ENCODE measurements at places on chromosomes 3 and 15.

GRCh38 chr3:5220193-5220592 is 32.7 kb downstream of the EDEM1 start:
- ATAC-seq, result no peak

DNA sequence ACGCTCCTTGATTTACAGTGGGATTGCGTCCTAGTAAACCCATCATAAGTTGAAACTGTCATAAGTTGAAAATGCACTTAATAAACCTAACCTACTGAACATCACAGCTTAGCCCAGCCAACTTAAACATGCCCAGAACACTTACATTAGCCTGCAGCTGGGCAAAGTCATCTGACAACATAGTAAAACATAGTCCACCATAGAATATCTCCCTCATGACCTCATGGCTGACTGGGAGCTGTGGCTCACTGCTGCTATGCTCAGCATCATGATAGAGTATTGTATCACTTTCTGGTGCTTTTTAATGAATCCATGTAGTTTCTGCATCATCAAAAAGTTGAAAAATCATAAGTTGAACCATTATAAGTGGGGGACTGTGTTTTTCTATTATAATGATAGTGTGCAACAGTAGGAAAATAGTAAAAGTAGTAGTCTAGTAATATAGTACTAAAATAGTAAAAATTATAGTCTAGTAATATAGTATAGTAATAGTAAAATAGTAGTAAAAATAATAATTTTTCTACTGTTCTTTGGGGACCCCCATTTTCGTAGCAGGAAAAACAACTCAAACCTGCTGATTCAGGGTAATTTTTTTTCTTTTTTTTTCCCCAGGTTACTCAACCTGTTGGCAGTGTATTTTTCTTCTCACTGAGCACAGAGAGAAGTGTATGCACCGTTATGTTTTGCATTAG is 233.5 kb downstream of the MYRIP start:
- no peak for ATAC-seq

DNA sequence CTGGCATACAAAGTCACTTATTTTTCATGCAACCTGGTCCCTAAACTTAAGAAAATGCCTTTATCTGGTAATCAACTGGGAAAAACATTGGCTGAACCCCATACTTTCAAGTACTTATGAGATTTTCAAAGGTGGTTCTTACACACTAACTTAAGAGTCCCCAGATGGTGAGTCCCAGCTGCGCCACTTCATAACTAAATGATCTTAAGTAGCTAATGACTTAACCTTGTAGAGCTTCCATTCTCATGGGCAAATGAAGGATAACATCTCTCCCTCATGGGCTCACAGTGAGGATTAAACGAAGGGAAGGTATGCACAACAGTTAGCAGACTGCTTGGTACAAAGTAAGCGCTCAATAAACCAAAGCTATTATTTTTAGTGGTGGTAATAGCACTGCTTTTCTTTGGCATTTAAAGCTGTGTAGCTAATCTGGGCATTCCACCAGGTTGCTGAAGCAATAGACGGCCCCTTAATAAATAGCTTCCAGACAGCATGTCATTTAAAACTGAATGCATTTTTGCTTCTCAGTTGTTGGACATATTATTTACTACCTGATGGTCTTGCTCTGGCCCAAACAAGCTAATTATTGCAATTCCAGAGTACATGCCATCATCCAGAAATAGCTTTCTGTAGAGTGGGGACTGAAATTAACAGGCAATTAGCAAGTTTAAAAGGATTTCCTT is 55.4 kb downstream of the LIPC start:
- no peak for ATAC-seq

GRCh38 chr3:102089904-102090720 is 240.8 kb downstream of the NFKBIZ start:
- ATAC-seq, result no peak

DNA sequence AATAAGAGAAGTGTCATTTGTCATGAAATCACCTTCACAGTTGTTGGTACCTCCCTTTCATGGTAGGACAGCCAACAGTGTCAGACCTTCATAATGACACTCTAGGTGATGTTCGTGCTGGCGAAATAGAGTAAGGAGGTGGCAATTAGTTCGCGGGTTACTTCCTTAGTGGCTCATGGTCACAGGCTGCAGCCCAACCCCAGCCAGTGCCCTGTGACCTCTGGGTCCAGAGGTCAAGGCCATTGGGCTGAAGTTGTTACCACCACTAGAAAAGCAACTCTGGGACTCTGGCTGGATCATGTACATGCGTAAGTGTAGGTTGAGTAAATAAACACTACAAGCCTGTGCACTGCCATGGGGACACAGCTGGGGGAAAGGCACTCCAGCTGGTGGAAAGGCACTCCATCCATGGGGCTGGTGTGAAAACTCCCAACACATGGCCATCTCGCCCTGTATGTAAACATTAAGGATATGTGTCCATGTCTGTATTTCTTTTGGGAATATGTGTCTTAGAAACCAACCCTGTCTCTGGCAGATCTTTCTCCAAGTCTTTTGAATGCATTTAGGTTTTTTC is 106.7 kb downstream of the RYK start:
- ATAC-seq, result no peak

DNA sequence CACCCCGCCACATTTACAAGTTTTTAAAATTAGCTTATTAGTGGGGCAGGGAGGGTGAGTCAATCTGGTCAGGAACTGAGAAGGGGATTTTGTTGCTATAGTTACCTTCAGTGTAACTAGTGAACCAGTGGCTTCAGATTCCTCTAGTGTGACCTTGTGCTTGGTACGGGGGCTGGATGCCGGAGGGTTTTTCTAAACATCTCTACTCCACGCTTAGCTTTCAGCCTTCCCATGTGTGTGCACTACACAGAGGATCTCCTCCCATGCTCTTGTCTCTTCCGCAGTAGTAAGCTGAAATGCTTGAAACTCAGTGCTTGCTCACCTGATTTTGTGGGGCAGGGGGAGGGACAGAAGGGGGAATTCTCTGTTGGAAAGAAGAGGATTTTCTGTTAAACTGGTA is 67.9 kb upstream of the AKAP13 start:
- no peak for ATAC-seq

GRCh38 chr3:111954228-111954990 is 24.4 kb upstream of the ABHD10 start:
- ATAC-seq, result no peak

DNA sequence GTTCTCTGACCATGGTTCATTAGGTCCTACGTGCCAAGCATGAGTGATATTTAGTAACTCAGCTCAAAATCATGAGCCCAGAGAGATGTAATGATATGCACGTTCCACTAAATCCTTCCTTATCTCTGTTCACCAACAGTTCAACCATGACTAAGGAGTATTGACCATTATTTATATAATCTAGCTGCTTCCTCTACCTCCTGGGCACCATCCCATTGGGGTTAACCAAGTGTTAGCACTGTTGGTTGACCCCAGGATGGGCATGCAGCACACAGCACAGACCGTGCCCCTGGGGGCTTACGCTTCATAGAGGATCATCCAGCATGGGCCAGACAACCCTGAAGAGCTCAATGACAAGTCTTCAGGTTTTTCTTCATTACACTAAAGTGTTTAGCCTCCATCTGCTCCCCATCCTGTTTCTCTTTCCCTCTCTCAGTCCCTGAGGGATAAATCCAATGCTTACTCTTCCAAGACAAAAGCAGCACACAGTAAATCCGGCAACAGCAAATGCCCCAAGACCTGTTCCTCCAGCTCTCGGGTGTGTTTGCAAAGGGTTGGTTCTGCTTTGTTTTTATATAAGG is 10.4 kb downstream of the FAM174B start:
- no peak for ATAC-seq

GRCh38 chr3:30347679-30348216 is 258.7 kb upstream of the TGFBR2 start:
- ATAC-seq, result no peak

DNA sequence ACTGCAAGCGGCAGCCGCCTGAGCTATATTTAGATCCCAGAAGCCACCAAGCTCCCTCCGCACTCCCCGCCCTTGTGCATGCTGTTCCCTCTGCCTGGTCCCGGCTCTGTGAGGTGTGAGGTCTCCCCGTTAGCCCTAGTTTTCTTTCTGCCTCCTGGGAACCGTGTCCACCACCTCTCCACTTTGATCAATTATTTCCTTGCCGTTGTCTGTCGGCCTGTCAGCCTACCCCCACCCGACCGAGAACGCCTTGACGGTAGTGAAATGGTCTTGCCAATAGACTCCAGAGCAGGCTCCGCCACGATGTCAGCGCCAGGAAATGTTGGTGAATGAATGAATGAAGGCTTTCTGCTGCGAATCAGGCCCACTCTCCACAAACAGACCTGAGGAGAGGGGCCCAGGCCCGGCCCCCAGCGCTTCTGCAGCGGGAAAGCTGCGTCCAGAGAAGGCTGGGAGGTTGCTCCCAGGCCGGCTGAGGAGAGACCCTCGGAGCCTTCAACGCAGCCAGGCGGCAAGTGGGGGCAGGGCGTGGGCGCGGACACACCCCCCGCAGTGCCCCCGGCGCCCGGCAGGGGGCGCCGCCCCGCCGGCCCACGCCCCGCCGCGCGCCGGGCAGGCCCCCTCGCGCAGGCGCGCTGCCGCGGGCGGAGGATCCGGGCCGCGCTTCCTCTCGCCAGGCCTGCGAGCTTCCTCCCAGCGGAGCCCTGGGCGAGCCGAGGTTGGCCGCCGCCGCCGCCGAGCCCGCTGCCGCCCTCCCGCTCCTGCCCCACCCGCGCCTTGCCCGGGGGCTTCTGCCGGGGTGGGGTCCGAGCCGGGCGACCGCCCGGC is at the start of gene CSK:
Gene CSK, plus strand, starts transcription at position 650 of the 828 bp plus-strand sequence. CDS start 16,218 bp downstream, outside the sequence.
- ATAC-seq, result peak; percentile 91

GRCh38 chr15:101359365-101359947 is 64.4 kb upstream of the SNRPA1 start:
- no peak for ATAC-seq

DNA sequence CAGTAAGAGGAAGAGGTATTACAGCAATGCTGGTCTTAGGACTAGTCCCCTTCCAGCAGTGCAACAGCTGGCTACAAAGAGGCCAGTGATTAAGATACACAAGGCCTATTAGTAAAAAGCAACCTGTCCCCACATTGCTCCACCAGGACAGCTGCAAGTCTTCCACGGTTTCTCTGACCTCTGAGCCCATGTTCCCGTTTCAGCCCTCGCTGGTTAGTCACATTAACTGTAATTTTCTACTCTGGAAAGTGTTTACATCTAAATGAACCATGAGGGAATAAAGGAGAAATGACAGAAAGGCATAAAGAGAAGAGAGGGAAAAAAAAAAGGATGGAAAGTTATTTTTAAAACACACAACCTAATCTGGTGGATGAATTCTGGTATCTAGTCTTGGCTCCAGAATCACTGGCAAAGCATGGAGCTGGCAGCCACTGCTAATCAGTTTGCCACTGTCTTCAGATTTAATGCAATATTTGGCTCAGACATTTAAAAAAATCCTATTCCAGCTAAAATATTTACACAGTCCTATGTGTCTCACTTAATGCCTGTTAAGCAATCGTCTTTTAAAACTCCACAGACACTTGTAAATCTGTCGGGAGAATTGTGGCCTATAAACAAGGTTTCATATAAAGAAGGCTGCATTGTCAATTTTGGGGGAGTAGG is 154.9 kb downstream of the GREM1 start:
- peak; percentile 92 for ATAC-seq

DNA sequence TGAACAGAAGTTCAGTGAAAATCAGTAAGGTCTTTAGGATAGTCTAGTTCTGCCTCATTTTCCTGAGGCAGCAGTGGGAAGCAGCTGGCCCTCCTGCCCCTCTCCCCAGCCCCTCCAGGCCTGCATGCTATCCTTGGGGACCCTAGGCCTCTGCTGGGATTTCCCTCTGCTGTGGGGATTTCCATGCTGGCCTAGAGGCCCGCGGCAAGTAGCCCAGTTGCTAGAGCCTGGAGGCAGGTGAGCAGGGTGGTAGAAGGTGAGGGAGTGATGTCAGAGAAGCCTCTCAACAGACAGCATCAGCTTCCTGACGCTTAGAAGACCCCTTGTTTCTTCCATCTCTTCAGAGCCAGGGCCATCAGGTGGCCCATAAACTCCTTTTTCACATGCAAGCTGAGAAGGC is 305.8 kb upstream of the THBS1 start:
- peak; percentile 36 for ATAC-seq

DNA sequence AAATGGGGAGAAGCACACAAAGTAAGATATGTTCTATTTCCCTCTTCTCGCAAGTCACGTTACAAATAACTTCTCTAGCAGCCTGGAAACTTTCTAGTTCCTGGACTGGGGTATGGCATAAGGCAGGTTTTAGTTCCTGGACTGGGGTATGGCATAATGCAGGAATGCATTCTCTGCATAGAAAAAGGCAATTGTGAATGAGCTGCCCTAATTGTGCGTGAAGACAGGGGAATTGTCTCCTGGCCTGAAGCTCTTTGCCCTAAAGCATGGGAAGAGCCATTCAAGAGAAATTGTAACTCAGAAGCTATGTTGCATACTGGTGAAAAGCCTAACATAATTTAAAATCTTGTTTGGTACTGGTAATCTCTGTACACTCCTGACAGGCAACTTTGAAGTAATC is 54.3 kb upstream of the CBLB start:
- no peak for ATAC-seq

GRCh38 chr3:170397685-170398084 is 21.0 kb upstream of the CLDN11 start:
- ATAC-seq, result no peak

DNA sequence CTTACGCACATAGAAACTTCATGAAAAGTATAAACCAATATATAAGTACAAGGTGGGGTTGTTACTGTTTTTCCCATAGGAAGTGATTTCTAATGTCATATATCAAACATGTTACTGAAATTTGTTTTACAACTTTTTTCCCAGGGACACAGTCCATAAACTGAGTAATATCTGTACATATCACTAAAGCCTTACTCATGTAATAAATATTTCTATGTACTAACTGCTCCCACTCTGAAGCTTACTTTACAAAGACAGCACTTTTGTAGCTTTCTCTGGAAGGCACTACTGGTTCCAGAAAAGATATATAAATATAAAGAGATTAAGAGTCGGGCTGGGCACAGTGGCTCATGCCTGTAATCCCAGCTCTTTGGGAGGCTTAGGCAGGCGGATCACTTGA is 91.7 kb downstream of the MYO5A start:
- no peak for ATAC-seq

GRCh38 chr15:36080759-36081158 is 498.7 kb upstream of the CDIN1 start:
- no peak for ATAC-seq

GRCh38 chr15:81185631-81186295 is 10.9 kb upstream of the IL16 start:
- ATAC-seq, result no peak

- no peak for ATAC-seq
Measured at GRCh38 chr3:12479919-12480427, 4.3 kb upstream of the TSEN2 start.

- ATAC-seq, result no peak
Measured at GRCh38 chr15:90286678-90287077, 21.2 kb downstream of the NGRN start.

GRCh38 chr3:46664188-46664970 is 29.1 kb downstream of the ALS2CL start:
- ATAC-seq, result no peak
